ENCODE measurements at places on chromosomes 12 and 14.

GRCh38 chr12:86659985-86660384, 403.8 kb upstream of the MGAT4C start:
- no peak for DNase-seq

DNA sequence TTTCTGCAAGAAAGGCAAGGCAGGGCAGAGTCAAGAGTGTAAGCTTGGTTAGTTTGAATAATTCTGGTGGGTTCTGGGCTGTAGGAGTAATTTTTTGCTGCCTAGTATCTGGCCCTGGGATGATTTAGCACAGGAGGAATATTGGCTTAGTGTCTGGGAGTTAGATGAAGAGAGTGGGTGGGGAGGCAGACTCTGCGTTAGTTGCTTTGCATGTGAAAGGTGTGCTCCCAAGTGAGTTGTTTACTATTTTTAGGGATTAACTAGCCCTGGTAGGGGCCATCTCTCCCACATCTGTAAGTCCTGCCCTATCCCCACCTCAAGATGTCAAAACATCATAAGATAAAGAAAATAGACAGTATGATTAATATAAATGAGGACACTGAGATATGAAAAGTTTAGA, 249.7 kb downstream of the LRIG3 start:
- no peak for DNase-seq

- no peak for DNase-seq
These were observed 80.3 kb downstream of the PAPOLA start for GRCh38 chr14:96582411-96582961.

DNA sequence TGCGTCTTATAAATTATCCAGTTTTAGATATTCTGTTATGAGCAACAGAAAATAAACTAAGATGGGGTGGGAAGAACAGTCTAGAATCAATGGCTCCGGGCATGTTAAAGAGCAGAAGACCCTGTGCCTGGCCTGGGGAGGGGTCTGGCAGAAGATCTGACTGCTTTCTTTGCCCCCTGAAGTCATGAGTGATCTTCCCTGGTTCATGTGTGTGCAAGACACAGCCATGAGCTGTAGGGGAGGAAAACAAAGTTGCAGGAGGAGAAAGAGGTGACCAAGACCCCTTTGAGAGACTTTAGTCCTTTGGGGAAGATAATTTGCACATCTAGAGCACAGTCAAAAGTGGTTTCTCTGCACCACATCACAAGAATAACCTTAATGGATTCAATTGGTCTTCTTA, 4.8 kb downstream of the LACRT start:
- no peak for DNase-seq

DNA sequence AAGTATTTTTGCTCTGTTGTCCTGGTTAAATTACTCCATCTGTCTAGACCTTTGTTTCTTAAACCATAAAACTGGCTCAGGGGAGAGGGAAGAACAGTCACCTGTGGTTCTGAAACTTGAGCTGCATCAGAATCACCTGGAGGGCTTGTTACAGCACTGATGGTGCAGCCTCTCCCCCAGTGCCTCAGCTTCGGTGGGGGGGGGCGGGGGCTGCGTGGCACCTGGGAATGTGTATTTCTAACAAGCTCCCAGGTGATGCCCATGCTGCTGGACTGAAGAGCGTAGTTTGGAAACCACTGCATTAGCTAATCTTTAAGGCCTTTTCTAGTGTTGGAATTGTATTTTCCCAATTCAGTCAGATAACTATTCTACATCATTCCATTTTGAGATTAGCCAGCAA, 42.7 kb downstream of the GPHB5 start:
- no peak for DNase-seq

DNA sequence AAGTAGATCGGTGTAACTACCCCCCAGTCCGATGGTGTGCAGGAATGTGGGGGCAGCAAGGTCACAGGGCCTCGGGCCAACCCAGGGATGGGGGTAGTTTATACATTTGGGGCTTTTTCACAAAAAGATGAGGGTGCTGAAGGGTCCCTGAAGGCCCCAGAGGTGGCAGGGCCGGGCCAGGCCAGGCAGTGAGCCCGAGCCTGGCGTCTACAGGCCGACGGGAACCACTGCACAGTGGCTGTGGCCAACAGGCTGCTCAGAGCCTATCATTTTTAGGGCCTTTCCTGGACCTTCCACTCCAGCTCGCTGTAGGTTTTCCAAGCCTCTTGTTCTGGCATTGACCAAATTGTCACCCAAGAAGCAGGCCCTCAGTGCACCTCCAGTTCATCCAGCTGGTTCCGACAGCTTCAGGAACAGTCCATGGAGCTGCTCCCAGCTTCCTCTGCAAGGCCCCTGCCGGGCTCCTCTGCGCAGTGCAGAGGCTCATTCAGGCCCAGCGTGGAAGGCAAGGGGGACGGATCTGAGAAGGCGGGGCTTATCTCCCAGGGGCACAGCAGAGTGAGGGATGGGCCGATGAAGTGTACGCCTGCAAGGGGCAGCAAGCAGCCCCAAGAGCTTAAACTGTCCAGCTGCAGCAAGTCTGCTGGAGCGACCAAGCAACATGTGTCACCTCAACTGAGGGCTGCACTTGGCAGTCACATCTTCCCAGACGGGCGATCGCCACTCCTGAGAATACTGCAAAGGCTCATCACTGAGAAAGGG, 13.9 kb downstream of the CDCA4 start:
- DNase-seq = no peak

DNA sequence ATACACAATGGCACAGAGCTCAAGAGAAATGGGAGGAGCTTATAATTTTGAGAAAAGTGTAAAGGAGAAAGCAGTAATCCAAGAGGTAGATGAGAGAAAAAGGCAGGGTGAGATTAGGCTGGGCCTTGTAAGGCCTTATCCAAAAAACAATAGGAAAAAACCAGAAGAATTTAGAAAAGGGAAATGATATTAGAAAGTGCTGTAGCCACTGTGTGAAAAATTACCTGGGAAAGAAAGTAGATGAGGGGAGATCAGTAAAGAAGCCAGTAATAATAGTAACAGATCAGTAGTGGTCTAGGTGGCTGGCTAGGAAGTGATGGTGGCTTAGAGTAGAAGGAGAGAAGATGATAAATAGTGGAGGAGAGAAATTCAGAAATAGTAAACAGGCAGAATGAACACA, 66.3 kb upstream of the CFL2 start:
- DNase-seq = no peak

- DNase-seq = no peak
These were observed 12.7 kb downstream of the CCND2 start for GRCh38 chr12:4286228-4286627.

- no peak for DNase-seq
These were observed 46.7 kb downstream of the SMUG1 start for GRCh38 chr12:54142114-54142475.

DNA sequence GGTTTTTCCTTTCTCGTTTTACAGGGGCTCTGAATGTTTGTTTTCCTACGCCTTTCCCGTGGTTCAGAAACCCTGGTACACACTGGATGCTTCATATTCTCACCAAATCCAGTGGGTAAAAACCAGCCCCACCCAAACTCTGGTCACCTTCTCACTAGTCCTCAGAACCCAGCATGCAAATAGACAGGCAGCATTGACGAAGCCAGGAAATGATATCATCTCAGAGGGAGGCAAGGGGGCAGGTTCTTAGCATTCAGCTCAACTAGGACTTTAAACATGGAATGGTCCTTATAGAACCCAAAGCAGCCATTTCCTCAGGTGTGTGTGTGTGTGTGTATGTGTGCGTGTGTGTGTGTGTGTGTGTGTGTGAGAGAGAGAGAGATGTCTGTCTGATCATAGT, 142.0 kb downstream of the KCNK10 start:
- DNase-seq = no peak

- no peak for DNase-seq
These were observed 208.6 kb downstream of the CALM1 start for GRCh38 chr14:90605430-90605829.

GRCh38 chr14:73125169-73125588, 11.1 kb upstream of the PSEN1 start:
- no peak for DNase-seq

DNA sequence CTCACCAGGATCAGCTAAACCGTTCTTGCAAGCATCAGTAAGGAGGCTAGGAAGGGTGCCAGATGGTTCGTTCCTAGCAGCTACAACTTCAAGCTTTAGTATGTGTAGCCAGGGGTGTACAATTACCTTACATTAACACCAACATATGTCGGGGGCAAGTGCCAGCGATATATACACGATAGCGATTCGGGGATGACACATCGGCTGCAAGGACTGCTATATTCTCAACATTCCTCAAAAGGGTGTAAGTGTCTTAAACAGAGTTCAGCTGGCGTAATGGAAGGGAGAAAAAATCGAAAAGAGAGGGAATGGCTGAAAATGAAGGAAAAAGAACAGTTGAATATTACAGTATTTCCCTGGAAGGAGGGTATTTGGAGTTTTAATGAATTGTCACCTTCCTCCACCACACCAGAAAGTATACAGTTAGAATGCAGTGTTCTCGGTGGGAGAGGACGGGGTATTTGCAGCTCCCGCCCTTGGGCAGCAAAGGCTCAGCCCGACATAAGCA, 545 bp downstream of the LIMA1 start:
- no peak for DNase-seq

DNA sequence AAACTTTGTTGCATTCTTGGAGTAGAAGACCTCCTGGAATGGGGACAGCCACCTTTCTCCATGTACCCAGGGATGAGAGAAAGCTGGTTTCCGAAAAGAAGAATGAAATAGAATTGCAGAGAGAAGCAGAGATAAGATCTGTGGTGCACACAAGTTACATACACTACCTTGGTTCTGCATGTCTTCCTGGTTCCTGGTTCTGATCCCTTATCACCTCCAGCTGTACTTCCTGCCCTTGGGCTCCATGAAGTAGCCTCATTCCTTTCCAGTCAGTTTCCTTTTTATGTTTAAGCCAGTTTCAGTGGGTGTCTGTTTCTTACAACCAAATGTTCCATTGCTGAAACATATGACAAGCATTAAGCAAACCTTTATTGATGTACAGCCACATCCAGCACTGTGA, 69.3 kb downstream of the FBXW8 start:
- DNase-seq = no peak

DNA sequence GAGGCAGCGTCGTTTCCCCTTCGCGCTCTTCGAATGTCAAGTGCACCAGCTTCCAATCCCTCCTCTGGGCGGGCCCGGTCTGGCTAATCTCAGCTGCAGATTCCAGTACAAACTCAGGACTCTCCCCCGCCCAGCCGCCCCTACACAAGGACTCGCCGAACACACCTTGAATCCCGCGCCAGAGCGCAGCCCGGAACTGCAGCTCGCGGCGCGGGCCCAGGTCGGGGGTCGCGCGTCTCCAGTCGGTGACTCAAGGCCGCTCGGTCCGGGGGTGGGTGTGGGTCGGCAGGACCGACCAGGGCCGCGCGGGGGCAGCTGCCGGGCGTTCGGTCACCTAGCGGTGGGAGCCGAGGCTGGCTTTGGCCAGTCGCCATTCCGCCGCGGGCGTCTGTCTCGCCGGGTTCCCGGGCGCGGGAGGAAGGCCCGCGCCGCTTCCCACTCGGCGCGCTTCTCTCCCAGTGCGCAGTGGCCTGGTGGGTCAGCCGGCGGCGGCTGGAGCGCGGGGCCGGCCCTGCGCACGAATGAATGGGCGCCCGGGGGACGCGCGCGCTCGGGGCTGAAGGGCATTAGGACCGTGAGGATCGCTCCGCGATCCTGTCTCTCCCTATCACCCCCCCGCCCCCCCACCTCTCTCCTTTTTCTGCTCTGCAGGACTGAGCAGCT, at the start of gene GALNT16:
GALNT16 (plus strand) TSS at position 632 of the 663 bp plus-strand sequence. CDS start 133 bp downstream, outside the sequence.
- DNase-seq = no peak

- DNase-seq = no peak
These were observed 210.3 kb downstream of the BTG1 start for GRCh38 chr12:91935296-91935695.

DNA sequence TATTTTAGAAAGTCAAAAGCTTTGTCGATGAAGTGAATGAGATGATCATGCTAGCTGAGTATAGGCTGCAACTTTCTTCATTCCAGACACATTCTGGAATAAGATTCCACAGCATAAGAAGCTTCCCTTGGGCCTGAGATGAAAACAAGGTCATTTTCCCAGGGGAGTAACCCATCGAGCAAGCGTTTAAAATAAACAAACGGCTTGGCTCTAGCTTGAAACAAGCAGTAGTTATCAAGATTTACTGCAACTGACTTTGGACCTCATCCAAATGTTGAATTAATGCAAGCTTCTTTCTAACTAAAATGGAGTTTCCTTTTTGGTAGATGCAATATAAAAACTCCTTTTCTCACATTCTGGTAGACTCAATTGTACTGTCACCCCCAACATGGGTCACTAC, 23.0 kb downstream of the KCNJ8 start:
- no peak for DNase-seq

GRCh38 chr14:74018174-74018585, 908 bp downstream of the ENTPD5 start:
- no peak for DNase-seq

GRCh38 chr12:132727091-132727794, 16.6 kb downstream of the PGAM5 start:
- no peak for DNase-seq

GRCh38 chr12:12247584-12247983, 19.3 kb downstream of the LRP6 start:
- DNase-seq = no peak

DNA sequence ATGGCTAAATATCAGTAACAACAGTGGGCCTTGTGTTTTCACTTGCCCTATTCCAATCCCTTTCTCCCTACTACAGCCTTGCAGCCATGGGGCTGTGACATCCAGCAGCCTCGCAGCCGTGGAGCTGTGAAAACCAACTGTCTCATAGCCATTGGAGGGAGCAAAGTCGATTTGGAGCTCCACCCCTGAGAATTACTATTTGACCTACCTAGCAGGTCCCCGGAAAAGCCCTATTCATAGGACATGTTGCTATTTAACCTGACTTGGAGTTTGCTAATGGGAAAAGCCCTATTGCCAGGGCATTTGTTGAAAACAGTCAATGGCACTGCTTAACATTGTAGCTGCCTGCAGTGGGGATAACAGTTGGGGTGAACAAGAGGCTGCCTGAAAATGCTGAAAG, 33.3 kb downstream of the ERG28 start:
- DNase-seq = no peak

DNA sequence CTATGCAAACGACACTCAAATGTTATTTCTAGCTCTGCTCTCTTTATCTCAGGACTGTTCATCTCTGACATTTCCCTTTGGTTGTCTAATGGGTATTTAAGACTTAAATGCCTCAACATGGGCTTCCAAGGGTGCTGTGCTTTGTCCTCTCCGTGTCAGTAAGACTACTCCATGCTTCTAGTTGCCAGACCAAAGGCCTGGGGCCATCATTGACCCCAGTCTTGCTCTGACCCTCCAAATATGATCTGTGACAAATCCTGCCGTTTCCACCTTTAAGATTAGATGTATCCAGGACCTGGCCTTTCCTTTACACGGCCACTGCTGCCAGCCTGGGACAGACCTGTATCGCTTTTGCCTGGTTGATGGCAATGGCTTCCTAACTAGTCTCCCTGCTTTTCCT, 126.3 kb upstream of the DYRK2 start:
- DNase-seq = no peak

GRCh38 chr12:125988545-125988944, 923.3 kb downstream of the AACS start:
- DNase-seq = no peak

- DNase-seq = no peak
These were observed 57.5 kb upstream of the PTGR2 start for GRCh38 chr14:73794146-73794545.

Measured in stimulated activated CD8-positive, alpha-beta memory T cell treated with anti-CD3 and anti-CD28 coated beads, Interleukin-7, amount 100 ng/mL, for 24 hours (primary cell).